ENCODE measurements at places on chromosomes 5 and 9. TPM values are rescaled to one million over a fixed set of nuclear protein-coding genes. Genes with fewer than 3 reads are reported as not detected.
A peak's percentile ranks its signal among the peaks of the same experiment; 100 is the strongest.

DNA sequence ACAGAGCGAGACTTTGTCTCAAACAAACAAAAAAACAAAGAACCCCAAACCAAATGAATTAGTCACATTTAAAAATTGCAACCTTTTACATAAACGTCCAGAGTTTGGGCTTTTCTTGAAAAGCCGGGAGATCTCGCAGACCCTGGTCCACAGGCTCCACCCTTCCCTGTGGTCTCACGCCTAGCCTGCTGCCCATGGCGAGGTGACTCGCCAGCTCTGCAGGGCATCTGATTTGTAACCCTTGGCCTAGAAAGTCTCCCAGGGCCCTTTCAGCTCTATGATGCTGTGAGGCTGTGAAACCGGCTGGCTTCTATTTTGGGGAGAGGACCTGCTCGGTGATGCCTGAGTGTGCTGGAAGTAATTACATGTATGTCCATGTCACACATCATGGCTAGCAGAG is 44.7 kb upstream of the PHYKPL start:
- no peak for DNase-seq

- no peak for DNase-seq
These were observed 125.2 kb downstream of the RAPGEF6 start for GRCh38 chr5:131509801-131510200.

DNA sequence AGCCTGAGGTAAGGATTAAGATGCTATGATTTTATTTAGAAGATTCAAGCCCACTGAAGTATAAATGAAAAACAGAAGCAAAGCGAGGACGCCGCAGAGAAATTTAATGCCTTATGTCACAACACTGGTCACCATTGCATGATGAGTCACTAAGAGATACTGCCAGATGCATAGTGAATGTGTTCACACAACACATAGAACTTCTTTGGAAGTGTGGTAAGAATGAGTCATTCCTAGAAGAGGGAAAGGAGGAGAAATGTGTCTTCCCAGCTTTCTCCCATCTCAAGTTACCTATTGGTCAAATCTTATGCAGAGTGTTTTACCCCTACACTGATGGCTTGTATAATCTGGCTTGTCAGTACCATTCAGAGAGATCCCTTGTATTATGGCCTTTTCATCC is 465.3 kb upstream of the ARRDC3 start:
- no peak for DNase-seq

DNA sequence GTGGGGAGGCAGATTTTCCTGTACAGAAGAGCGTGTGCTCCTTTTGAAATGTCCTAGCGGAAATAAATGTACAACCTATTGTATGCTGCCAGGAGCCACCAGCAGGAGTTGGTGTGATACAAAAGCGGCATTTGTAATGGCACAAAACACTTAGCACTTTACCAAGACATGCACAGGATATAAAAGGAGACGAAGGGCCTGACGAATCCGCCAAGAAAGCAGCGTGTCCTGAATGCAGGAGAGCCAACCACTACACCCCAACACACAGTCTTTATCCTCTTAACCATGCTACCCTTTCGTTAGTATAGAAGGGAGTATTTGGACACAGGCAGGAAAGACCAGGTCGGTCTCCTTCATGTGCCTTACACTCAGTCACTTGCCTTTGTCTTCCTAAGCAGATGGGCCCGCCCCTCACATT is 218.1 kb downstream of the TRIM32 start:
- DNase-seq = no peak

- no peak for DNase-seq
These were observed 246.3 kb downstream of the LRRC70 start for GRCh38 chr5:62824936-62825335.

DNA sequence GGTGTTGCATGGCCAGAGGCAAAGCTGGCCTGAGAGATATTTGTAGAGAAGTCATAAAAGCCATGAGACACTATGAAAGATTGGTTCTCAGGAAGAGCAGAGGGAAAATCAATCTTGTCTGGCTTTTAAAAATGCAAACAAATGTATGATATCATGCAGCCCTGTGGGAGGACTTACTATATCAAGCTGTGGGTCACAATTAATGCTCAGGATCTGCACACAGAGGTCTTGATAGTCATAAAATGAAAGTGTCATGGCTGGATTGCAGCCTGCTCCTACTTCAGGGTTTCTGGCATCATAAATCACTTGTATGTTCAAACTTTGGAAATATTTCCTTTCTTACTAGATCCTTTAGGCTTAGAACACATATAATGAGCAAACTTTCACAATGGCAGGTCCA is 151.5 kb downstream of the SEMA6A start:
- DNase-seq = no peak

GRCh38 chr5:158843305-158843704 is 256.4 kb downstream of the EBF1 start:
- no peak for DNase-seq

DNA sequence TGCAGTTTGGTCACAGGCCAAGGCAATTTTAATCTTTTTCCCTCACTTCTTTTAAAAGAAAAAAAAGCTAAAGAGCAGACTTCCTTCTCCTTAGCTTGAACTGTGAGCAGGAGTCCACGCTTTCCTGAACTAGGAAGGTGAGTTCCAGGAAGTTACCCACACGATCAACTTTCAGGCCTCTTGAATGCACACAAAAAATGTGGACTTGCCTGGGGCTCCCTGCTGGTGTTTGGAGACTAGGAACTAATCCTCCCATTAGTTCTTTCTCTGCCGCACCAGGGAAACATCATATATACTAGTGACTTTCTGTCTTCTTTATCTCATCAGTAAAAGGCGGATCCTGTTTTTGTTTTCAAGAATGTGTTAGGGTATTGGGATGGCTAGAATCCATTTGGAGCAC is 240.0 kb downstream of the GOLPH3 start:
- DNase-seq = no peak

GRCh38 chr9:19050637-19051591 is 1.7 kb downstream of the RRAGA start:
- DNase-seq = no peak

- no peak for DNase-seq
These were observed 157.1 kb downstream of the ARRDC3 start for GRCh38 chr5:91225848-91226686.

DNA sequence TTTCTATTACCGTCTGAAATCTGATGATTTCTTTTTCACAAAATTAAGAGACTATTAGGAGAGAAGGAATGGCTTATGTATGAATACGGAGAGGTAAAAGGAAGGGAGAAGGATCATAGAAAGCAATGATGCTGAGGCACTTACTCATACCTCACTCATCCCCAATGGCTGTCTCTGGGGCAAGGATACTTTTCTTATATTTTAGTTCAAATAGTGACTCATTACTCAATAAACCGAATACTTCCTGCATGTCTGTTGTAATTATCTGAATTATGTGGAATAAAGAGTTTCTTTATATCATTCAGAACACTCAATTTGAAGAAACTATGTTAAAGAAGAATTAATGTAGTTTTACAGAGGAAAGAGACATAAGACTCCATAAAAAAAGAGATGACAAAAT is 284.5 kb upstream of the NUDT12 start:
- no peak for DNase-seq

DNA sequence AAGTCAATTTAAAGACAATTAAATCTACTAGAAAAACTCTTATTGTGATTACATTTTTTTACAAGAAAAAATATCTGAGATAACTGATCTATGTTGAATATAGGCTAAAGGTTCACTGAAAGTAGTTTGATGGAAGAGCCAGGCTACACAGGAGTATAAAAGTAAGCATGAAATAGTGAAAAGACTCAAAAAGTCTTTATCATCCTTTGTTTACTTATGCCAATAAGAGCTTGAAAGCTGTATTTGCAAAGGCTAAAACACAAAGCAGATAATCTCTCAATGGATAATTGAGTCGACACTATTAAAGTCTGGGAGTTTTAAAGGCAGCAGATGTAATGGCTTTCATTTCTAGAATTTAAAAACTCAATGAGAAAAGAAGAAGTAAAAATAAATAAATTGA is 42.0 kb downstream of the SSBP2 start:
- no peak for DNase-seq

DNA sequence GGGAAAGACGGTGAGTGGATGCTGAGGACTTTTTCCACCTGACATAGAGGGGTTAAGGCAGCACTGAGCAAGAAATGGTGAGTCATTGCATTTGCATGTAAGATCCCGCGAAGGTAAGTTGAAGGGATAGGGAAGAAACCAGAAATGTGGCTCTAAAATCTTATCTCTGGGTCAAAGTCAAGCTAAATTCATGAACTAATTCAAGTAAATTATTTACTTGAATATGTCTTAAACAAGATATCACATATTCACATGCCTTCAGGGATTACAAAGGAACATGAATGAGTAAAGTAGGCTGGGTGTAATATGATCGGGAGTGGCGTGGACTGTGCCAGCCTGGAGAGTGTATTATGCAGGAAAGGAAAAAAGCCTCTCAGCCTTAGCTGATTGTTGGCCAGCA is 74.4 kb upstream of the EQTN start:
- DNase-seq = no peak

DNA sequence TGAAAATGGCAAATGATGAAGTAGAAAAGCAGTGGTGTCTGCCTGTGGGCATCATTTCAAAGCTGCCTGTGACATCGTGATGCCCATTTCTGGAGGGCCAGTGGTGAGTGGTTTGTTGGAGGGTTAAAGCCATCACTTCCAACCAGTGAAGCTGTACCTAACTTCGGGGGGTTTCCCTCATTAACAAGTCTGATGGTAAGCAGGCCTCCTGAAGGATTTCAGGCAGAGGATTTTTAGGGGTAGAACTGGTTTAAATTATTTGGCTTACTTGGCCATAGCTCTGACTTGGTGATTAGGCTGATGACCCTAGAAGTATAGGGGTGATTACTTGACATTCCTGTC is 10.7 kb downstream of the TNFAIP8 start:
- no peak for DNase-seq

- DNase-seq = no peak
These were observed 8.9 kb downstream of the SYNPO start for GRCh38 chr5:150649108-150650020.

DNA sequence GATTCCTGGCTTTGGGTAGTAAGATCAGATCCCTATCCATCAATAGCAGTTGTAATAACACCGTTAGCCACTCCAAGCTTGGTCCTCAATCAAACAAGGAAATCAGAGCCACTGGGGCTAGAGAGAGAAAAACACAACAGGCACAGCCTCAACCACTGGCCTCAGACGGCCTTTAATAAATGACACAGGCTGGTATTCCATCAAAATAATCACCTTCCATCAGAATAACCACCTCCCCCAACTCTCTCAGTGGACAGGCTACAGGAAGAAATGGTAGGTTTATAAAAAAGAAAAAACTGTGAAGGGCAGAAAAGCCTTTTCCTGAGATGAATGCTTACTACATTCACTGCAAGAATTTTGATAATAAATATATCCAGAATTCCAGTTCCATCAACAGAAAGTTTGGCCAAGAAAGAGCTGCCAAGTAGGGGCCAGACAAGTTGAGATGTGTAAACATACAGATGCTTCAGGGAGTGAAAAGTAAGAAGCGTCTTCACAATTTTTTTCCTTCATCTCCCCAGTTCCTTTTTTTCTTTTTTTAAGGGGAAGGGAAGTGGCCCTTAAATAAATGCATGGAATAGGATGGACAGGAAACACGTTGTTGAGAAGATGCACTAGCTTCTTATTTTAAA is 5.5 kb downstream of the FOXD1 start:
- DNase-seq = no peak

DNA sequence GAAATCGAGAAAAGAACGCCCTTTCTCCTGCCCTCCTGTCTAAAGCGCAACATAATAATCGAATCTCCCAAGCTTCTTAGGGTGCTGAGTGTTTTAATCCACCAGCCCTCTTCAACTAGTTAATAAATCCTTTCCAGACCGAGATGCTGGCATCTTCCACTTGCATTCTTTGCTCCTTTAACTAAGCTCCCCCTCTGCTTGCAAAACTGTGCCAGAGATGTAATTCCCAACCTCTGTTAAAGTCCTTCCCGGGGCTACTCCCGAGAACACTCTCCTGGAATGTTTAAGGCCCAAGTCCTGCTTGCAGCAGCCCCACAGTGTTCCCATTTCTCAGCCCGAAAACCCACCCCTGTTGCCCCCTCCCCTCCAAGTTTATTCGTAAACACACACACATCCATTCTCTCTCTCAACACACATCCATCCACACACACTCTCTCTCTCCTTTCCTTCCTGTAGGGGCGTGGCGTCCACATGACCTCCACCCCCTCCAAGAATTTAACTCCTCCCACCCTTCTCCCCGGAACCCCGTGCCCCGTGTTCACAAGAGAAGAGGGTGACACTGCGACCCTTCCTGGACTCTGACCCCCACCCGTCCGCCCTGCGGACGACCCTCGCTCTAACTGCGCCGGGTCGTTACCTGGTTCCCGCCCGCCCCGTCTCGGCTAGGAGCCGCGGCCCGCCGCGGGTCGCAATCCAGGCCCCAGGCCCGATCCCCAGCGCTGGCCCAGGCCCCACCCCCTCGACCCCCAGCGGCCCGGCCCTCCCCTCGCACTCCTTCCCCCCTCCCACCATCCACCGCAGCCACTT is 7.0 kb upstream of the MGAT1 start:
- peak; percentile 95 for DNase-seq

ORM1 gene
- polyA plus RNA-seq = 4.3 TPM

NAIF1 gene
- polyA plus RNA-seq = 11.5 TPM

CER1 gene
- polyA plus RNA-seq = 0.64 TPM

OR1L4 gene
- polyA plus RNA-seq = not detected

EQTN gene
- 0.50 TPM for polyA plus RNA-seq

NRARP gene
- 9.0 TPM for polyA plus RNA-seq

CATSPER3 gene
- polyA plus RNA-seq = 0.95 TPM

Measured in right lung (tissue), 10 donors.